AG04449 (cell line): ENCODE measurements at places on chromosomes 13 and 19.

DNA sequence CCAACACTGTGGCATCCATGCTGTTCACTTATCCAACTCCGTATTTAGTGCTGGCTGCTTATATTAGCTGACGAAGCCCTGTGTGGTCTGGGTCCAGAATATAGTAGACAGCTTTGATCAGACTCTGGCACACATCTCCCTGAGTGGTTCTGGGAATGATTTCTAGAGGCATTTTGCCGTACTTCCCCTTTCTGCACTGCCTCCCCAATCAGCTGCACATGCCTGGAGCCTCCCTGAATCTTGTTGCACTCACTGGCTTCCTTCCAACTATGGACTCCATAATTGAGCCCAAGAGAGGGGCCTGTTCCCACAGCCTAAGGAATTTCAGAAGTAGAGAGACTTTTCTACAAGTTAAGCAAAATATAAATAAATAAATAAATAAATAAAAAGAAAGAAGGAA lies 30.4 kb upstream of the PCDH8 start:
- no peak for DNase-seq

- DNase-seq, result no peak
Measured at GRCh38 chr19:17457616-17458015, 3.1 kb downstream of the NXNL1 start.

- DNase-seq, result no peak
Measured at GRCh38 chr13:74258961-74259360, 124.8 kb upstream of the KLF12 start.

GRCh38 chr19:18008814-18009213 lies 844 bp downstream of the ARRDC2 start:
- DNase-seq, result no peak

DNA sequence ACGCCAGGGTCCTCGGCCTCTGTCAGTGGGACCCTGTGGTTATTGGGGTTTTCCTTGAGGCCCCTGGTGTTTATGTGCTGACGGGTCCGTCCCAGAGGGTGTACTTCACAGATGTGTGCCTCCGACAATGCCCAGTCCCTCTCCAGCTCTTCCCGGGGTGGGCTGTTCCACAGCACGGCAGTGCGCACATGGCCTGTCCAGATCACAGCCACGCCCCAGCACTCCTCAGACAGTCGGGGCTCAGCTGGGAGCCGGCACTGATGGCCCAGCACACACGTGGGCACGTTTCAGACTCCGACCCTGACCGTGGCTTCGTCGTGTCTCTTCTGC lies 16.9 kb upstream of the F7 start:
- no peak for DNase-seq

DNA sequence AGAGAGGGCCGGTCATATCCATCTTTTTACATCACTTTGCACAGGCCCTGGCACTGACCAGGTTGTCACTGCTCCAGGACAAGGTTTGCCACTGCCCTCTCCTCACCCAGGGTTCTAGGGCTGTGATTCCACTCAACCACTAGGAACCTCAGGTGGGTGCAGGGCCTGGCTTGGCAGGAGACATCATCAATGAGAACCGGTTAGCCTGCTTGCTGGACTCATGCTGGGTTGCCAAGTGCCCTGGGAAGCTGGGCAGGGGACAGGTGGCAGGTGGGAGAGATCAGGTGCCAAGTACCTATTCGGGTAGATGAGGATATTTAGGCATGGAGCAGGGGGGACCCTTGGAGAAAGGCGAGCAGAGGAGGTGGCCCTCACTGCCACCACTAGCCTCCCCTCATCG lies 4.2 kb upstream of the CERS4 start:
- DNase-seq, result no peak

DNA sequence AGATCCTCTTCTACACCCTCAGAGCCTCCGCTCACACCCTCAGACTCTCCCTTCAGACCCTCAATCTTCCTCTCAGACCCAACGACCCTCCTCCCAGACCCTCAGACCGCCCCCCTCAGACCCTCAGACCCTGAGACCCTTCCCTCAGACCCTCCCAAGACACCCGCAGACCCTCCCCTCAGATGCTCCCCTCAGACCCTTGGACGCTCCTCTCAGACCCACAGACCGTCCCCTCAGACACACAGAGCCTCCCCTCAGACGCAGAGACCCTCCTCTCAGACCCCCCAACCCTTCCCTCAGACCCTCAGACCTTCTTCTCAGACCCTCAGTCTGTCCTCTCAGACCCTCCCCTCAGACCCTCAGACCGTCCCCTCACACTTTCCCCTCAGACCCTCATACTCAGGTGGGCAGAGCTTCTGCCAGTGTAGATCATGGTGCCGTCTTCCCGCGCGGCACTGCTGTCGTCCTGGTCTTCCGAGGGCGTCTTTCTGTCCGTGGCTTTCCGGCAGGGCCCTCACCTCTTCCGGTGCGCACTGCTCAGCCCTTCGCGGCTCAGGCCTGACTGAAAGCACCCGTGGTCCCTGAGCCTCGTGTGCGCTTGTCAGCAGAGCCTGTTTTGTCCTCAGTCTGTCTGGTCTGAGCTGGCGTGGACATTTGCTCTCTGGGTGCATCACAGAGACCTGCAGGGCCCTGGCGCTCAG lies 18.9 kb upstream of the TFDP1 start:
- DNase-seq, result no peak

DNA sequence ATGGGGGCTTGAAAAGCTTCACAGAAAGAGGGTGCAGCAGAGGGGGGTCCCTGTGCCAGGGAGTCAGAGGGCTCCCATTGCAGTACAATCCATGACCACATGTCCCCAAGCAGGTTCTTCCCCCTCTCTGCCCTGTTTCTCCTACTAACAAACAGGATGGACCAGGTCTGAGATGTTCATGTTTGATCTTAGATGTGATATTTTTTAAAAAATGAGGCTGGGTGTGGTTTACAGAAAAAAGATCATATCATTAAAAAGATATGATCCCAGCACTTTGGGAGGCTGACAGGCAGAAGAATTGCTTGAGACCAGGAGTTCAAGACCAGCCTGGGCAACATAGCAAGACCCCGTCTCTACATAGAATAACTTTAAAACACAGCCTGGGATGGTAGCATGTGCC lies 9.1 kb downstream of the OR7C2 start:
- DNase-seq, result no peak

- DNase-seq, result no peak
Measured at GRCh38 chr19:3304871-3305423, 61.4 kb upstream of the NFIC start.

- DNase-seq, result no peak
Measured at GRCh38 chr19:3995607-3996006, 10.3 kb upstream of the EEF2 start.

GRCh38 chr13:75579529-75579928 lies 29.9 kb downstream of the UCHL3 start:
- no peak for DNase-seq

DNA sequence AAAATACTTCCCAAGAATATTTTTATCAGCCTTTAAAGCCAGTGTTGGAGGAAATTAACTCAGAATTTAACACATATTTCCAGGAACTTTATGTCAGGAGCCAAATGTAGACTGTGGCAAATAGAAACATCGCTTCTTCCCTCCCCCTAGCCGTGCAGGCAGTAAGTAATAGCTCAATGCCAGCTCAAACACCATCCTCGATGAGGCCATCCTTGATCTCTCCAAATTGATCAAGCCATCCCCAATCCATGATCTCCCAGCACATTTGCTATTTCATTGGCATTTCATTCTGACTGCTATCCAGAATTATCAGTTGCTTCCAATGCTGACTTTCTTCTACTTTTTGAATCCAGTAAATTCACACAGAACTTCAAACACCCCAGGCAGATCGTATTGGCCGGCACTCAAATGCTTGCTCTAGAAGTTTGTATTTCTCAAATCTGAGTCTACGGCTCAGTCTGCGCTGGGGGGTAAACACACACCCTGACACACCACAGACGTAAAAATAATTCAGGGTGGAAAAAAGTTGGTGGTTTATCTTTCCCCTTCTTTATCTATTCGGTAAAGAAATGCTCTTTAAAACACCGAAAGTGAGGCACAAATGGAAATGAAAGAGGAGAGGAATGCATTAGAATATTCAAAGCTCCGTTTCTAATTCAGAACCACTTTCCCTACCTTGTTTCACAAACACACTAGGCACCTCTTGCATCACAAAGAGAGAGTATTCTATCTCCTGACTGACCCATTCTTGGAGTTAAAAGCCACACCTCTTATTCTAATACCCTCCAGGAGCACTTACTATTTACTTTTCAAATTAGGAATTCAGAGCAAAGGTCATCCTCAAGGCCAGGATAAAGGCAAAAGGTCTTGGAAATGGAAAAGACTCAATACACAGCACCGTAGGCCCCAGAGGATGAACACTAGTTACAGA lies 991 bp downstream of the OBI1 start:
- DNase-seq, result no peak

GRCh38 chr13:37306778-37307544 lies 201.5 kb upstream of the CSNK1A1L start:
- DNase-seq, result peak; percentile 92

DNA sequence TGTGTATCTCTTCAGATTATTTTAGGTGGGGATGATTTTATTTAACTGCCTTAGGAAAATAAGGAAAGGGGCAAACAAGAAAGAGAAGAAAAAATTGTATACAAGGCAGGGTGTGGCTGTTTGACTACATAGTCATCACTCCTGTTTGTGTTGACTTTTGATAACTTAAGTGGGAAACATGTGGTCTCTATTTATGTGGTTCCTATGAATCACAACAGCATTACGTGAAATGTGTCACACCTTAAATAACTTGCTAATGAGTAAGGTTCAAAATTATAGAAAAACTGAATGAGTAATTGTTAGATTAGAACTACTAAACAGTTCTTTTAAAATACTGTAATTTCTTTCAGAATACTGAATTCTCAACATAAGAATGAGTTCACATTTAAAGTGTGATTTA lies 69.3 kb downstream of the LMO7 start:
- no peak for DNase-seq

DNA sequence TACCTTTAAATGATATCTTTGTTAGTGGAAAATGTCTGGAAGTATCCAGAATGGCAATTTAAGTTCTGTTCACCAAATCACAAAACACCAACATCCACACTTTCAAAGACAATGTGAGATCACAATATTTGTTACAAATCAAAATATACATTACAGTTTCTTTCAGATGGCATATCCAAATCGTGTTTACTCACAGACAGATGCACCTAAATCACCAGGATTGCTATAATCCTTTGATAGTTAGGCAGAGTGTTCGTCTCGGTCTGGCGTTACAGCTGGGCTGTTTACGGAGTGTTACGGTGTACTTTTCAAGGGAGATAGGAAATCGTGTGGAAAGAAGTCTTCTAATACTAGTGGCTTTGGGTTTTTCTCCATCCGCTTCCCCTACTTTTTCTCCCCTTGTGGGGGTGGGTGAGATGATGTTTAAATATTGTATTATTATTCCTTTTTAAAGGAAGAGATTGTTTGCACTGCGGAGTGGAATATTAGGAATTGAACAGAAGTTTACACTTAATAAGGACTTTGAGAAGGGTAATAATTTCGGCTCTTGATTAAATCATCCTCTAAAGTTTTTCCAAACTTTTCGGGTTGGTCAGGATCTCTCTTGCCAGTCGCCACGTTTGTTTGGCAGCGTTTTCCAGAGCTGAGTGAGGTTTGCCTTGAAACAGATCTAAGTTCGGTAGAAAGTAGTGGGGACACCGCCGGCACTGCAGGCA lies 1.8 kb downstream of the MAB21L1 start:
- no peak for DNase-seq

- peak; percentile 44 for DNase-seq
Measured at GRCh38 chr13:51714663-51715168, 89.2 kb downstream of the DHRS12 start.

- no peak for DNase-seq
Measured at GRCh38 chr13:113049521-113049941, 56.1 kb upstream of the F7 start.

DNA sequence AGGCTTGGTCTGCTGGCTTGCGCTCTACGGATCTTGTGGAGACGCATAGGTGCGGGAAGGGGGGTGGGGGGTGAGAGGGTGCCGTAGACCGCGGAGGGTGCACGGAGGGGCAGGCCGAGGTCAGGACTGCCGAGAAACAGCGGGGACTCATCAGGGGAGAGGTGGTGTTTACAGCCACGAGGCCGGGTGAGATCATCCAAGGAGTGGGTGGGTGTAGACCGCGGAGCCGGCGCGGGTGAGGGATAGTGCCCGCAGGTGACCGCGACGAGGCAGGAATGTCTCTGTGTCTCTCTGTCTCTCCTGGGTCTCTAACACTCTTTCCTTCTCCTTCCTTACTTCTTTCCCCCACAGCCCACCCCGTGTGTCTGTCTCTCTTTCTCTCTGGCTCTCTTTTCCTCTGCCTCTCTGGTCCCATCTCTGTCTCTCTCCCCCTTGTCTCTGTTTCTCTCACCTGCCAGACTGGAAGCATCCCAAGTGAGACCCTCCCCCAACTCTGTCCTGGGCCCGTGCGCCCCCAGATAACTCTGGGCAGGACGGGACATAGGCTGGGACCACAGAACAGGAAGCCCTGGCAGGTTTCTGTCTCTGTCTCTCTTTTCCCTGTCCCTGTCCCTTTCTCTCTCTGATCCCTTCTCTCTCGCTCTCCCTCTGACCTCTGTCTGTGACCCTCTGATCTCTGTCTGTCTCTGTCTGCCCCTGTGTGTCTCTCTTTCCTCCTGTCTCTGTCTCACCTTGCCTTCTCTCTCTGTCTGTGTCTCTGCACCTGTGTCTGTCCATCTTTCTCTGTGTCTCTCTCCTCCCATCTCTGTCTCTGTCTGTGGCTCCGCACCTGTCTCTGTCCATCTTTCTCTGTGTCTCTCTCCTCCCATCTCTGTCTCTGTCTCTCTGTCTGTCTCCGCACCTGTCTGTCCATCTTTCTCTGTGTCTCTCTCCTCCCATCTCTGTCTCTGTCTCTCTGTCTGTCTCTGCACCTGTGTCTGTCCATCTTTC lies 1.8 kb upstream of the KLK4 start:
- DNase-seq, result no peak

- no peak for DNase-seq
Measured at GRCh38 chr13:66659701-66660467, 570.3 kb downstream of the PCDH9 start.

DNA sequence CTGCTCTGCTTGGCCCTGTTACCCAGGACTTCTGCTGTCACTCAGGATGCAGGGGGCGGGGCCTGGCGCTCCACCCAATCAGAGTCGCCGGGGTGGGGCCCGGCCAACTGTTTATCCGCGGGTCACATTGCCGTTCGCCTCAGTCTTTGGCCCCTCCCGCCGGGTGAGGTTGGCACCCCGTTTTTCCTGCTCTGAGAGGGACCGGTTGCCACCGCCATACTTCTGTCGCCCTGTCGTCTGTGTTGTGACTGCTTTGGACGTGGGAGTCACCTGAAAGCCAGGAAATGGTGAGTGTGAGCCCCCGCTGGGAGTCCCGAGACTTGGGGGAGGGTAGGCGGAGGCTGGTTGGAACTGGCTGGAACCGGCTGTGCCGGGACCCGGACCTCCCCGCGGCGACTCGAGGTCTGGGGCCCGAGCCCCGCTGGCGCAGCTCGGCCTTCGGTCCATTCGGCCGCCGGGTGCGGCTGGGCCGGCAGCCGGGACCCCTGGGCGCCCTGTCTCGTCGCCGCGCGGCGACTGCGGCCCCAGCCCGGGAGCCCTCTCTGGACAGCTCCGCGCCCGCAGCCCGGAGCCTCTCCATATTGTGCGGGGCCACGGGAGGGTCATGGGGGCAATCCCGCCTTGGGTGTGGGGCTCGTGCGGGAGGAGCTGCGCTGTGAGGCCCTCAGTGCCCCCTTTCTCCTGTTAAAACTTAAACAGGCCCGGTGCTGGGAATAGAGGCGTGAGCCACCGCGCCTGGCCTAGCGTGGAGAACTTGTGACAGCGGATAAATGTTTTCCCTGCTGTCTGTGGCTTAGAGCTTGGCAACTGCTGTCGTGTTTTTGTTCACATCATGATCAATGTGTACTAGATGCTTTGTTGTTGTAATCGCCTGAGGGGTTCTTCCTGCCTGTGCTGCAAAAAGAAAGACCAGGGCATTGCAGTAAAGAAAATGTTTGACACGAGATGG lies at the start of gene ZNF844:
ZNF844 (plus strand) TSS at position 142 of the 949 bp plus-strand sequence; CDS start at position 285, 143 bp downstream.
- DNase-seq, result no peak
